NCI-H446 (cell line): ENCODE measurements at places on chromosomes 5 and 9.

DNA sequence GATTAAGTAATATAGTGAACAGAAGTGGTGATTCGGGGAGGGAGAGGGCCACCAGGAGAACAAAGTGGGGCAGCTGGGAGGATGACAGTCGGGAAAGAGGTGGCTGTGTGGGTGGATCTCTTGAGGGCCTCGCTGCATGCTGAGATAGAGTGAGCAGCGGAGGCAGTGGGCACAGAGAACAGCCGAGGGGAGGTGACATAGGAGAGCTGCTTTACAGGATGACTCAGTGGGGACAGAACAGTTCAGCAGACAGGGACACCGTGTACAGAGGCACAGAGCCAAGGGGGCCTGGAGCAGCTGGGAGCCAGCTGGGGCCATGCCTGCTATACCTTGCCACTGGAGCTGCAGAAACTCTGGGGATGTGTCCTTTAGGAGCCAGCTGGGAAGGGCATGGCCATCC lies 273.9 kb downstream of the GADD45G start:
- no peak for DNase-seq

DNA sequence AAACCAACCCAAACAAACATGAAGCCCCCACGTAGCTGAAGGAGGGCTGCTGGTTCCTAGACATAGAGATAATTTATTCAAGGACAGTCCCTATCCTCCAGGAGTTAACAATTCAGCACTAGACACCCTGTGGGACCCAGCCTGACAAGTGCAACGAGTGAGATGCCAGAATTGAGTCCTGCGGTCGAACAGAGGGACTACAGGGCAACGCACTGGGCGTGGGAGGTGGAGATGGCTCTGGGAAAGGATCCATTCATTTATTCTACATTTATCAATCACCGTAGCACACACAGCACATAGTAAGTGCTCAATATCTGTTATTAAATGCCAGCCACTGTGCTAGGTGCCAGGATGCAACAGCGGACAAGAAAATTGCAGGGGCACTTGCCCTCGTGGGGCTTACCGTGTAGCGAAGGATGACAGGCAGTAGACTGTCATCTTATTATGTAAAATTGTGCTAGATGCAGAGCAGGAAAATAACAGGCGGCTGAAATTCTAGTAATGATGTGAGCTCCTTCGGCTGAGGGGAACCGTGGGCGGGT lies 855 bp upstream of the ARHGAP26 start:
- DNase-seq: no peak

- DNase-seq: no peak
These were observed 37.6 kb downstream of the PAM start for GRCh38 chr5:102792705-102793104.

- no peak for DNase-seq
These were observed 34.6 kb downstream of the SGCD start for GRCh38 chr5:156361436-156362109.

DNA sequence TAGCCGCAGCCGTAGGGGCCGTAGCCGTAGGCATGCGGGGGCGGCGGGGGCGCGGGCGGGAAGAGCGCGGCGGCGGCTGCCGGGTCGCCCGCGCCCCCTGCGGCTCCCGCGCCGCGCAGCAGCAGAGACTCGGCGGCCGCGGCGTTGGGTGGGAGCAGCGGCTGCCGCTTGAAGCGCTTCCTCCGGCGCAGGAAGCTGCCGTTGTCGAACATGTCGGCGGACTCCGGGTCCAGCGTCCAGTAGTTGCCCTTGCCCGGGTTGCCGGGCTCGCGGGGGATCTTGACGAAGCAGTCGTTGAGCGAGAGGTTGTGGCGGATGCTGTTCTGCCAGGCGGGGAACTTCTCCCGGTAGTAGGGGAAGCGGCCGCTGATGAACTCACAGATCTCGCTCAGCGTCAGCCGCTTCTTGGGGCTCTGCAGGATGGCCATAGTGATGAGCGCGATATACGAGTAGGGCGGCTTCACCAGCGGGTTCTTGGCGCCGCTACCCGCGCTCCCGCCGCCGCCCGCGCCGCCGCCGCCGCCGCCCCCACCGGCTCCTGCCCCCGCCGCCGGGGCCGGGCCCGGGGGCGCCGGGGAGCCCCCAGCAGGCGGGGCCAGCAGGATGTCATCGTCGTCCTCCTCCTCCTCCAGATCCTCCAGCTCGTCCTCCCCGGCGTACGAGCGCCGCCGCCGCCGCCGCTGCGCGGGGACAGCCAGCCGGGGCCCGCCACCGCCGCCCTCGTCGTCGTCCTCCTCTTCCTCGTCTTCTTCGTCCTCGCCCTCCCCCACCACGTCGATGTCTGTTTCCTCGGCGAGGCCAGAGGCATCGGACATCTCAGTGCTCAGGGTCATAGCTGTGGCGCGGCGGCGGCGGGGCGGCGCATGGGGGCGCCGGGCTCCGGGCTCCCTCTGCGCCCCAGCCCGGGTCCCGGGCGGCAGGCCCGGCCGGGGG lies 781 bp downstream of the FOXD1 start:
- no peak for DNase-seq

DNA sequence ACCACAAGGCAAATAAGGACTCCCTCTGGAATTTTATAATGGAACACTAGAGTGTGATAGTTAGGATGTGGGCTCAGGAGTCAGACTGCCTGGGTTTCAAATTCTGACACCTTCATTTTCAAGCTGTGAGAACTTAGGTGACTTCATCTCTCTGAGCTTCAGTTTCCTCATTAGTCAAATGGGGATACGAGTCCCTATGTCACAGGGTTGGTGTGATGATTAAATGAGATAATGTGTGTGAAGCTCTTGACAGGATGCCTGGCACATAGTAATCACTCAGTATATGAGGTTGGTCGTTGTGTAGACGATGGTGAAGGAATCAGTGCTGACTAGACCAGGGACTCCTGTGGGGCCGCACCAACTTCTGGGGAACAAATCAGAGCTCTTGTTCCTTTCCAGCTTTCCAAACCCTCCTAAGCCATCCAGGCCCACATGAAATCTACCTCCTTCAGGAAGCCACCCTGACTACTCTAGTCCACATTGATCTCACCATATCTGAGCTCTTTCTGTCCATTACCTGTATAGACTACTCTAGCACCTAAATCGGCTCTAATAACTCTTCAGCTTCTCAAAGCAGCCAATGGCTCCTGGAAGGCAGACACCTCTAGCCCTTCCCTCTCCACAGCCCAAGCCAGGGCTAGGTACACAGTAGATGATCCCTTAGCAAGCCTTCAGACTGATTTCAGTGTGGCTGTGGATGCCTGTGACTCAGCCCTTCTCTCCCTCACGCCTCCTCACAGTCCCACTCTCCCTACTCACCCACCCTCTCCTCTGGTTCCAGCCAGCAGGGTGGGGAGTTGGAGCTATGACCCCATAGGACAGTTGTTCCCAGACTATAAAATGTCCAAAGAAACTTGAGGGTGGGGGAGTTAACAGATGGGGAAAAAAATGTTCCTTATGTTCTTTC lies 2.5 kb upstream of the TCF7 start:
- DNase-seq: no peak

GRCh38 chr5:39518516-39518915 lies 93.7 kb upstream of the DAB2 start:
- DNase-seq: peak; percentile 92

- DNase-seq: no peak
These were observed 142.4 kb downstream of the PCSK5 start for GRCh38 chr9:76032797-76033373.

GRCh38 chr5:81068063-81068462 lies 107.9 kb downstream of the RASGRF2 start:
- no peak for DNase-seq

DNA sequence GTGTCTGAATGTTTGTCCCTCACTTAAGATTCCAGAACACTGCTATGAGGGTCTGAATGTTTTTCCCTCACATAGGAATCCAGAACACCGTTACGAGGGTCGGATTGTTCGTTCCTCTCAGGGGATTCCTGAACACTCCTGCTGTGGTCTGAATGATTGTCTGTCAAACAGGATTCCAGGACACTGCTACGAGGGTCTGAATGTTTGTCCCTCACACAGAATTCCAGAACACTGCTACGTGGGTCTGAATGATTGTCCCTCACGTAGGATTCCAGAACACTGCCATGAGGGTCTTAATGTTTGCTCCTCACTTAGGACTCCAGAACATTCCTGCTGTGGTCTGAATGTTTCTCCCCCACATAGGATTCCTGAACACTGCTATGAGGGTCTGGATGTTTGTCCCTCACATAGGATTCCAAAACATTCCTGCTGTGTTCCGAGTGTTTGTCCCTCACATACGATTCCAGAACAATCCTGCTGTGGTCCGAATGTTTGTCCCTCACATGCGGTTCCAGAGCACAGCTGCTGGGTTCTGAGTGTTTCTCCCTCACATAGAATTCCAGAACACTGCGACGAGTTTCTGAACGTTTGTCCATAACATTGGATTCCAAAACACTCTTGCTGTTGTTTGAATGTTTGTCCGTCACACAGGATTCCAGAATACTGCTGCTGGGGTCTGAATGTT lies 199.5 kb downstream of the FOXD4L6 start:
- no peak for DNase-seq

DNA sequence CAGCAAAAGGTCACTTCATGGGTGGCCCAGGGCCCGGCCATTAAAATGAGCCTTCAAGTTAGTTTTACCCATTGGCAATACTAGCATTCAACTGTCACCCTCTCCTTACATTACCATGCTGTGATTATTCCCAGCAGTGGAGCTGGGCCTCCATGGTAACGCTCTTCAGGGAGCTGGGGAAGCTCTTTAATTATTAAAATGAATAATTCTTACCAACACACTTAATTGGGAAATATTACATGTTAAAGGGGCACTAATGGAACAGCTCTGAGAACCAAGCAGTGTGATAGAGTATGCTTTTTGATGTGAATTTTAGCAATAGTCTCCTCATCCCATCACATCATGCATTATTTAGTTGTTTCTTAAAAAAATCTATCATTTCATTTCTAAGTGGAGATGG lies 187.2 kb downstream of the CEMIP2 start:
- DNase-seq: no peak

GRCh38 chr9:74847478-74848152 lies 40.1 kb downstream of the TRPM6 start:
- DNase-seq: no peak

GRCh38 chr5:118596255-118596654 lies 392.1 kb downstream of the DTWD2 start:
- DNase-seq: no peak

DNA sequence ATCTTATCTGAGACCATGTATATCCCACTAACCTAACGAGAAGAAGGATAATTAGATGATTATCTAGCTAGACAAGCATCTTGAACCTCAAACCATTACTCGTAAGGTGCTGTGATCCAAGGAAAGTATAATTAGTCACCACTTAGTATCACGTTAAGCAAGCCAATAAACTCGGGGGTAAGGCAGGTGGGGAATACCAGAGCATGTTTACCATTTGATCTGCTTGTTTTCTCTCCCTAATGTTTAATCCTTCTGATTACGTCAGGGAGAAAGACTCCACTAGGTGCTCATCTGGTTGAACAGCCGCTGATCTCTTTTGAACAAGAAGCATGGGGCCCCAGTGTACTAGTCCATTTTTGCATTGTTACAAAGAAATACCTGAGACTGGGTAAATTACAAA lies 69.9 kb upstream of the SLC1A1 start:
- DNase-seq: no peak

- no peak for DNase-seq
These were observed 2.7 kb upstream of the LHX2 start for GRCh38 chr9:124008694-124009530.

DNA sequence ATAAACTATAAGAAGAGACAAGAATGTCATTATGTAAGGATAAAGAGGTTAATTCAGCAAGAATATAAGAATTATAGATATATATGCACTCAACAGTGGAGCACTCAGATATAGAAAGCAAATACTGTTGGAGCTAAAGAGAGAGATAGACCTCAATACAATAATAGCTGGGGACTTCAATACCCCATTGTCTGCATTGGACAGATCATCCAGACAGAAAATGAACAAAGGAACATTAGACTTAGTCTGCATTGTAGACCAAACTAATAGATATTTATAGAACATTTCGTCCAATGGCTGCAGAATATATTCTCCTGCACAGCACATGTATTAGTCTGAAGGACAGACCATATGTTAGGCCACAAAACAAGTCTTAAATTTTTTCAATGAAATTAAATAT lies 777.1 kb downstream of the CDH18 start:
- DNase-seq: no peak

DNA sequence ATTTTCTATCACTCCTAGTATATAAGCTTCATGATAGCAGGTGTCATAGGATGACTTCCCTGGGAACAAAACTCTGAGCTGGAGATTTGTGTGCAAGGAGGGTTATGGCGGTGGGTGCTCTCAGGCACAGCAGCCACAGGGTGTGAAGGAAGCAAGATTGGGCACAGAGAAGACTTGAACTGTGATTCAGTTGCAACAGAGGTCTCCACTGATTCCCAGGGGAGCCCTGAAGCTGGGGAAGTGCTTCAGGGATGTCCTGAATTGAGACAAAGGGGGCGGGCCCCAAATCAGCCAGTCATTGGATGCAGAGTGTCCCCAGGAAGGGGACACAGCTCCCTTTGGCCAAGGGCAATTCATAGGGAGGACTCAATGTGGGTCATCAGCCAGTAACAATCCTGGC lies 44.4 kb upstream of the ANKRD55 start:
- DNase-seq: no peak

- DNase-seq: no peak
These were observed 128.1 kb downstream of the STARD4 start for GRCh38 chr5:111384220-111384619.

GRCh38 chr5:34639852-34640626 lies 16.1 kb upstream of the RAI14 start:
- no peak for DNase-seq

GRCh38 chr9:136086213-136086881 lies 8.7 kb downstream of the NACC2 start:
- DNase-seq: no peak

DNA sequence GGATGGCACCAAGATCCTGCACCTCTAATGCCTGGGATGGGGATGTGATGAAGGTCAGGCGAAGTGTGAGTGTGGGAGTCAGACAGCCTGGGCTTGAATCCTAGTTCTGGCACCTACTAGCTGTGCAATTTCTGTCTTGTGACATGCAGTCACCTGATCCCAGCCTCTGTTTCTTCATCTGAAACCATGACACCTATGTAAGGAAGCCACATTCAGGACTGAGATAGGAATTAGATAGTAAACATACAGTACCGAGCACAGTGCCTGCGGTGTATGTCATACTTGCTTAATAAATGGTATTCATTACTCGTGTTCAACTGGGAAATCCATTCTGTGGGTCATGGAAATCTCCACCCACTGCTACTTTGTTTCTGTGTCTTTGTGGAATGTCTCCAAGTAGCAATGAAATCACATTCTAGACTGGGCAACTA lies 140.6 kb upstream of the STC2 start:
- DNase-seq: no peak

- no peak for DNase-seq
These were observed 114.5 kb downstream of the RPS23 start for GRCh38 chr5:82163452-82164175.

DNA sequence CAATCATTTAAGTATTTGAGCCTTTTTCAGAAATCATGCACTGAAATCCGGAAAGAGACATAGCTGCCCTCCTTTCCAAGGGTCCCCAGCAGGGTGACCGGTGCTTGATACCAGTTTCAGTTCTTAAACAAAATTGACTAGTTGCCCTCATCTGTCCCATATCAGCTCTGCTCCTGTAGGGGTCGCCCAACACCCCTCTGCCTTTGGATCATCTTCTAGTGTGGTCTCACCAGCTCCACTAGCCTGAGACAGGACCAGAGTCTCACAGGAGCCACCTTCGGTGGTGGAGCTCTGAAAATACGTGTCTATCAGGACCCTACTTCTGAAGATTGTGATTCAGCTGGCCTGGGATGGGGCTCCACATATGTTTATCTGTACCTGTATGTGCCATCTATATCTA lies 428.2 kb downstream of the ENC1 start:
- no peak for DNase-seq
